ENCODE measurements at places on chromosomes 12 and 14.

DNA sequence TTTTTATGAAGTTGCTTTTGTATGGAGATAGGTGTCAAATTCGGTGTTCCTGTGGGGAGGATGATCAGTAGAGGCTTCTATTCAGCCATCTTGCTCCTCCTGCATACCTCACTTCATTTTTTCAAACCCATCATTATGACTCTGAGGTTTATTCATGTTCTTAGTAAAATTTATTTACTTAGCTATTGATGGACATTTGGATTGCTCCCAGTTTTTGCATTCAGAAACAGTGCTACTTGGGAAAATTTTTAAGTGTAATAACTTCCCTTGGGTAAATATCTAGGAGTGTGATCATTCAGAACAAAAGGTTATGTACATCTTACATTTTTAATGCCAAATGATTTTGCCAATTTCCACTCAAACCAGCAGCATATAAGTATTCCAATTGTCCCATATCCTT, 208.3 kb downstream of the SYNE2 start:
- no peak for DNase-seq

- DNase-seq, result no peak
These were observed 76.6 kb downstream of the HSPB8 start for GRCh38 chr12:119255314-119255713.

- no peak for DNase-seq
These were observed 16.4 kb upstream of the SRP54 start for GRCh38 chr14:34966413-34966812.

- no peak for DNase-seq
These were observed 33.6 kb downstream of the TNFAIP2 start for GRCh38 chr14:103156651-103157378.

- no peak for DNase-seq
These were observed 3.4 kb upstream of the RNASE7 start for GRCh38 chr14:21038441-21039422.

- DNase-seq, result no peak
These were observed 7.8 kb downstream of the LRRK2 start for GRCh38 chr12:40232602-40233001.

GRCh38 chr12:113390064-113391043, 13.3 kb downstream of the SDS start:
- DNase-seq, result no peak

GRCh38 chr12:2633176-2633824, 161.5 kb upstream of the FKBP4 start:
- no peak for DNase-seq

DNA sequence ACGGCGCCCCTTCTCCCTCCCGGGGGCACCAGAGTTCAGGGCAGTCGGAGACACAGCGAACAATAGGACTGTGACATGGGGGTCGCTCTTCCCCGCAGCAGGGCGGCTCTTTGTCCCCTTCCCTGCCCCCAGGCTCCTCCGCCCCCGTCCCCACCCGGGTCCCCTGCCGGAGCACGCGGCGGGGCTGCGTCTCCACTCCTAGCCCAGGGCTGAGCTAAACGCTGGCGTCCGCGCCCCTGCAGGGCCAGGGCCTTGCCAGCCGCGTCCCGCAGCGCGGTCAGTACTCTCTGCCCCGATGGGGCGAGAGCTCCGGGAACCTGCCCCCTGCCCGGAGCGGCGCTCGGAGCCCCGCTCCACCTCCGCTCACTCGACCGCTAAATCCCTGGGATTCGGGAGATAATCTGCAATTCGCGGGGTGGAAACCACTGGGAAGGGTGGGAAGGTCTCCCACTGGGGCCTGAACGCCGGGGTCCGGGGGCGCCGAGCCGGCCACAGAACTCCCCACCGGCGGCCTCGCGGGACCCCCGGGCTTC, 825 bp upstream of the CCDC85C start:
- peak; percentile 68 for DNase-seq

DNA sequence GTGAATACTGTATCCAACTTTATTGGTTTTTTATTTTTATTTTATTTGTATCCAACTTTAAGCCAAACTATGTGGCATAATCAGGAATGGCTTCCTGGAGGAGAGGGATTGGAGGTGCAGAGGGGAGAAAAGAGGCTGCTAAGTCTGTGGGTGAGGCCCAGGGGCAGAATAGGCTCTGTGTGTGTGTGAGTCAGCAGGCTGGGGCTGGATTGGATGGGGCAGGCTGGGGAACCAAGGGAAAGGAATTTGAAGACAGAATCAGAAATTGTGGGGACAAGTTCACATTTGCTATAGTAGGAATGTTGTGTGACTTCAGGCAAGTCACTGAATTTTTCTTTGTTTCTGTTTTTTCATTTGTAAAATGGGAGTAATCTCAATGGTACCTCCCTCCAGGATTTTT, 12.8 kb upstream of the RILPL1 start:
- no peak for DNase-seq

- no peak for DNase-seq
These were observed 132.2 kb upstream of the HIF1A start for GRCh38 chr14:61563162-61563511.

DNA sequence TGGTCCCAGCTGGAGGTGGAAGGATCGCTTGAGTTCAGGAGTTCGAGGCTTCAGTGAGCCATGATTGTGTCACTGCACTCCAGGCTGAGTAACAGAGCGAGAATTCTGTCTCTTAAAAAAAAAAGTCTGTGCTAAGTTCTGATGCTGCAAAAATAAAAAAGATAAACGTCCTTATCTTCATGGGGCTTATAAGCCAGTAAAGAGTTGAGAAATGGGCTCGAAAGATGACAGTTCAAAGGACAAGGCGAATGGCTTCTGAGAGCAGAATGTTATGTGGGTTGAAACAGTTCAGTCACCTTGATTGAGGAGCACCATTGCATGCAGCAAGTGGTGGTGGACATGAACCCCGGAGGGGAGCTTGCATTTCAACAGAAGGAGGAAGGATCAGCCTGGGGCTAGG, 4.7 kb downstream of the TSPAN9 start:
- no peak for DNase-seq

DNA sequence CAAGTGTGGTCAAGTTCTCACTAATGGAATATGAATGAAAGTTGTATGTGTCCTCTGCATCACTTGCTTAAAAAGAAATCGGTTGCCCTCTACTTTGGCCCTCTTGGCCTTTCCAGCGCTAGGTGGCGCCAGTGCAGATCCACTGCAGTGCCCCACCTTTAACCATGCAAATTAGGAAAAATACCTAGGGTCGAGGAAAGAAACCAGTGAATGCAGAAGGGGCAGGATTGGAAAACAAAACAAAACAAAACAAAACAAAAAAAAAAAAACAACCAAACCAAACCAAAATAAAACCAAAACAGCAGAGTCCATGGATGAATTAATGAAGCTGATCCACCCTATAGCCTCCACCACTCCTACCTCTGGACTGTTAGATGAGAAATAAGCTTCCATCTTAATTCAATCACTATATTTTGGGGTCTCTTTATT, 12.9 kb upstream of the NEMF start:
- DNase-seq, result peak; percentile 62

GRCh38 chr12:108559007-108559655, 1.8 kb downstream of the SART3 start:
- no peak for DNase-seq

- DNase-seq, result no peak
These were observed 10.5 kb downstream of the PALS1 start for GRCh38 chr14:67251573-67252226.

DNA sequence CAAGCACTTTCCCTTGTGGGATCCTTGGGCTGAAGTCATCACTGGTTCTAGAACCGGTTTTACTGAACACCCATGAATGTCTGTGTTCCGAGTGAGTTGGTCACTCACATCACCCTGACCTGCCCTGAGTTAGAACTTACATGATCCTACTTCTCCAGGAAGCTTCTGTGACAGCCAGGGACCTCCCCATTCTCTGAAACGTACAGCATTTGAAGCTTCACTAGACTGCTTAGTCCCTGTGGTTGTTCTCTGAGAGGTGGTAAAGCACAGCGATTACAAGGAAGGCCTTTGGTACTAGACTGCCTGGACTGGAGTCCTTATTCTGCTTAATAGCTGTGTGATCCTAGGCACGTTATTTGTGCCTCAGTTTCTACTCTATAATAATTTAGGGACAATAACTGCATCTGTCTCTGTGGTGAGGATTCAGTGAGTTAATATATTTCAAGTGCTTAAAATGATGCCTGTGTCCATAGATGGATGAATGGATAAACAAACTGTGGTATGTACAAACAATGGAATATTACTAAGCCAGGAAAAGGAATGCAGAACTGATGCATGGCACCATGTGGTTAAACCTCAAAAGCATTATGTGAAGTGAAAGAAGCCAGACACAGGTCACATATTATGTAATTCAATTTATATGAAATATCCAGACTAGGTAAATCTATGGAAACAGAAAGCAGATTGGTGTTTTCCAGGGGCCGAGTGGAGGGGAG, 54.7 kb upstream of the DDX11 start:
- no peak for DNase-seq

- no peak for DNase-seq
These were observed 2.8 kb downstream of the ADSS1 start for GRCh38 chr14:104726600-104727451.

GRCh38 chr12:68325966-68326365, 6.2 kb downstream of the MDM1 start:
- DNase-seq, result no peak

DNA sequence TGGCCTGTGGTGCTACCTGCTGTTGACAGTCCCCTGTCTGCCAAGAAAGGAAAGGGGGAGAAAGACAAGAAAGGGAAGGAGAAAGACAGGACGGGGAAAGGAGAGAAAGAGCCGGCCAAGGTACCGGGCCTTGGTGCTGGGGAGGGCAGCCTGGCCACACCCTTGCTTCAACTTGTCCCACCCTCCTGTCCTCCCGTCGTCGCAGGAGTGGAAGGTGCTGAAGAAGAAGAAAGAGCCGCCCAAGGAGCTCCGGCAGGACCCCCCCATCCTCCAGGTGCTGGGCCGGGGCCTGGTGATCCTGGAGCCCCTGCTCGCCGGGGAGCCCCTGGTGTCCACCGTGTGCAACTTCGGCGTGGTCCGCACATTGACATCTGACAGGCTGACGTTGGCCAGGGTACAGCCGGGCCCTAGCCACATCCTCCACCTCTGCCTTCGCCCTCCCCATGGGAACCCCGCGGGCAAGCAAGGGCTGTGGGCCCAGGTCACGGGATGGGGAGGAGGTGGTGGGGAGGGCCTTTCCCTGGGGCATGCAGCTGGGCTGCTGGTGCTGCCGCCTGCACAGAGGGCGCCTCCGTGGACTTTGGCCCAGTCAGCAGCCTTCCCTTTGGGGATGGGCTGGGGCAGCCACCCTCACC, 2.9 kb upstream of the B3GNT4 start:
- DNase-seq, result no peak

GRCh38 chr12:110668480-110669192, 20.3 kb downstream of the HVCN1 start:
- no peak for DNase-seq

- DNase-seq, result peak; percentile 43
These were observed 40.9 kb downstream of the CCDC85C start for GRCh38 chr14:99562856-99563748.

GRCh38 chr12:131195796-131196195, 242.1 kb downstream of the ADGRD1 start:
- no peak for DNase-seq

GRCh38 chr12:124501112-124501561, 66.3 kb downstream of the NCOR2 start:
- DNase-seq, result no peak

DNA sequence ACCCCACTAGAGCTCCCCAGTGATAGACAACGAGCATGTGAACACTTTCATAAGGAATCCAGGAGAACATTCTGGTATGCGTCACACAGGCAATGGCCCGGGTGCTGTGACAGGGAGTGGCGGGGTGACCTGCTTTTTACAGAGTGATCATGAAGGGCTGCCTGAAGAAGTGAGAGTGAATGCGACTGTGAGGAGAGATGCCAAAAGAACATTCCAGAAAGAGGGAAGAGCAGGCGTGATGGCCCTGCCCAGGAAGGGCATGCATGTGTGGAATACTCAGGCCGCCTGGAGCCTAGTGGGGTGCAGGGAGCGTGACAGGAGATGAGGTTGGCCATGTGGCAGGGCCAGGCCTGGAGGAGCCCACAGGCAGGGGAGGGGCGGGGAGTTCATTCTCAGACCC, 53.8 kb downstream of the FZD10 start:
- DNase-seq, result no peak

DNA sequence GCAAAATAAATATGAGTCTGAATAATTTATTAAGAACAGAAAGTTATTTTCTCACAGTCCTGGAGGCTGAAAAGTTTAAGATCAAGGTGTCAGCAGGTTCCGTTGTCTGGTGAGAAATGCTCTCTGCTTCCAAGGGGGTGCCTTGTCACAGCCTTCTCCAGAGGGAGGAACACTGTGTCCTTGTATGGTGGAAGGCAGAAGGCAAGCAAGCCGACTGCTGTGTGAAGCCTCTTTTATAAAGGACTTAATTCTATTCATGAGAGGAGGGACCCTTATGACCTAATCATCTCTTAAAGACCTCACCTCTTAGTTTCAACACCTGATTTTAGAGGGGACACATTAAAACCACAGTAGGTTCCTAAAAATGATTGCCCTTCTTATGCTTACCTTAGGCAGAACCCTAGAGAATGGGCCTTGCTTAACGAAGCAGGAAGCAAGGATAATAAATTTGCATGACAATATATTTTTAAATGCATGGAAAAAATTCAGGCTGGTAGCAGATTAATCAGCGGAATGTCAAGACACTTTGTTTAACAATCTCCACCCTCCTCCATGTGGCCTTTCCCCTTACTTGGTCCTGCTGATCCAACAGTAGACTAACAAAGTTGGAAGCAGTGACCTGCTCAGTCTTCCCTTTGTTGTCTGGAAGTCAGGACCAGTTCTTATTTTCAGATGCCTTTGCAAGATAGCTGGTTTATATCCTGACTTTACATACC, 154.9 kb downstream of the DYRK2 start:
- DNase-seq, result no peak

DNA sequence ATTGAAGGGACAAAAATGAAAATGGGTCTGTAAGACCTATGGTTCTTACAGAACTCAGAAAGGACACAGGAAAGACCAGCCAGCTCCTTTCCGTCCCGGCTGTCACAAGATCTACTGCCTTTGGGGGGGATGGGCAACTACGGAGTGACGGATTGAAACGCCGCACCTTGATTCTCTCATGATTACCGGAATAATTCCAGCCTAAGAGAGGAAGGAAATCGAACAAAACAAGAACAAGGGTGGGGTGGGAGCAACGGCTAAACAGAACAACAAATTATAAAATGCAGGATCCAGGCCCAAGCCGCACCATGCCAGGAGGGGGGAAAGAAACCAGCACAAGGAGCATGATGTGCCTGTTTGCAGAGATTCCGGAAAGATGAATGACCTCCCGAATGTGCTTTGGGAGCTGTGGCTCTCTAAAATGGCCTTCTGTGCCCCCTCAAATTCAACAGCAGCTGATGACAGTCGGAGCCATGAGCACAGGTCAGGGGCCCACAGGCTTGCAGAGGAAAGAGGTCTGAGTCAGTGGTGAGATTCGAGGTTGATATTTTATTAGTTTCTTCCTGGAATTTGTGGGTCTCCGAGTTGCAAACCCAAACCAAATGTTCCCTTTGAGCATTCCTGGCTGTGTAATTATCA, 72.1 kb downstream of the SPRING1 start:
- DNase-seq, result no peak

DNA sequence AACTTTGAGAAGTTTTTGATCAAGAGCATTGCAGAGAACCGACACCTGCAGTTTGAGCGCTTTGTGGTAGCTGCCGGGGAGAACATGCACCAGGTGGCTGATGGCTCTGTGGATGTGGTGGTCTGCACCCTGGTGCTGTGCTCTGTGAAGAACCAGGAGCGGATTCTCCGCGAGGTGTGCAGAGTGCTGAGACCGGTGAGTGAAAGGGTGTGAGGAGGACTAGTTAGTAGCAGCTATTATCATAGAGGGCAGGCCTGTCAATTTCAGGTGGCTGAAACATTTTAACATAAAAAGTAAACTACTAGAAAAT, 27.0 kb upstream of the HIGD1C start:
- DNase-seq, result peak; percentile 41

All from NCI-H748 treated with DMSO at 0.1 percent for 48 hours (cell line).